ENCODE measurements at places on chromosomes 12 and 14. TPM values are rescaled to one million over a fixed set of nuclear protein-coding genes. Genes with fewer than 3 reads are reported as not detected.

DNA sequence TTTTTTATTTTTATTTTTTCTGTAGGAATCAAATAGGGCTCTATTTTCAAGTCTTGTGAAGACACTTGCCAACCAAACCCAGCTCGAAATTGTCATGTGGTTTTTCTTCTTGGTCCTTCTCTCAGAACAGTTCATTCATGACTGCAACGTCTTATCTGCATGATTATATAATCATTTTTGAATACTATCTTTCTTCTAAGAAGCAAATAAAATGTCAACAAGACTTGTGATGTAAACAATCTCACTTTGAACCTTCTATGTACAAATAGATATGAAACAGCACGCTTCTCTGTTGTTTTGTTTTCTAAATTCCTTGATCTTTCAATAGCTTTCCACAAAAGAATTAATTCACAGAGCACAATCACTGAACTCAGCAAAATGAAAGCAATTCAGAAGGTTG, 320.7 kb downstream of the SOX5 start:
- peak; percentile 1 for DNase-seq

- no peak for DNase-seq
Measured at GRCh38 chr12:29155079-29155478, 6.0 kb downstream of the FAR2 start.

DNA sequence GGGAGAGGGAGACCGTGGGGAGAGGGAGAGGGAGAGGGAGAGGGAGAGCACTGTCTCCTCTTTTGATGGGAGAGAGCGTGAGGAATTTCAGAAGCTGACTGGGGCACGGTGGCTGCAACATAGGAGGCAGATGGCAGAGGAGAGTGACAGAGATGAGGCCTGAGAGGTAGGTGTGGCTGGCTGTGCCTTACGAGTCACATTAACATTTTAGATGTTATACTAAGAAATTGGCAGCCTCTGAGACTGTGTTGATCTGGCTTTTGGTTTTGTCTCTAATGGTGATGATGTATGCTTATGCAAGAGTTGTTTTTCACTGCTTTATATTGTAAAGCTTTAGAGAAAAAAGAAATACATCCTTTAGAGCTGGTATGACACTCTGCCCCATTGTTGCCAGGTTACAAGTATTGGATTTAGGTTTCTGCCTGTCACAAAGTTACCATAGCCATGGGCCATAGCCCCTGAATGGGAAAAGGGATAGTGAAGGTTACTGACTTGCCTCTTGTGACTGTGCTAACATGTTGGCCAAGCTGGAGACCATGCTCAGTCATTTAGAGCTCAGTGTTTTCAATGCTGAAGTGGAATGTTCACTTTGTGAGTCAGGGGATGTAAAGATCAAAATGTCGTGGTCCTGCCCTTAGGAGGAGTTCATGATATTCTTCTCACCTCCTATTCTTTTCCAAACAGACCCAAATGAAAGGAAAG, 186.2 kb downstream of the SYNE2 start:
- DNase-seq = no peak

GRCh38 chr14:68668531-68668930, 124.3 kb downstream of the ZFP36L1 start:
- no peak for DNase-seq

DNA sequence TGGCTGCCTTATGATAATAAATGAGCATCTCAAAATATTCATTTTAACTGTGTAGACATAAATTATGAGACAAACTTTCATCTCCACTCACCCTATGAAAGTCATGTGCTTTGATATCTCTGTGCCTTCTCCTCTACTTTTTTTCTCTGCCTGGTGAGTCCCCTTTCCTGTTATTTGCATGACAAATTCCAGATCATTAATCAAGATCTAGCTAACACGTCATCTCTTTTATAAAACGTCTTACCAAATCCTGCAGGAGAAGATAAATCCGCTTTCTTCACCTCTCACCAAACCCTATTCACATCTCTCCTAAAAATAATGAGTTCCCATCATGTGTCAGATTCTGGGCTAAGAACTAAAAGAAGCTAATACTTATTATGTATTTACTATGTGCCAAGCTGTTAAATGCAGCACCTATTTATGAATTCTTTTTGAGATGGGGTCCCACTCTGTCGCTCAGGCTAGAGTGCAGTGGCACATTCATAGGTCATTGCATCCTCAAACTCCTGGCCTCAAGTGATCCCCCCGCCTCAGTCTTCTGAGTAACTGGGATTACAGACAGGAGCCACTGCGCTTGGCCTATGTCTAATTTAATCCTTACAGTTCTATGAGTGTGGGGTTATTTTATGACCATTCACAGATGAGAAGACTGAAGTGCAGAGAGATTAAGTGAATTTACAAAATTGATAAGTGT, 26.7 kb downstream of the SPX start:
- no peak for DNase-seq

DNA sequence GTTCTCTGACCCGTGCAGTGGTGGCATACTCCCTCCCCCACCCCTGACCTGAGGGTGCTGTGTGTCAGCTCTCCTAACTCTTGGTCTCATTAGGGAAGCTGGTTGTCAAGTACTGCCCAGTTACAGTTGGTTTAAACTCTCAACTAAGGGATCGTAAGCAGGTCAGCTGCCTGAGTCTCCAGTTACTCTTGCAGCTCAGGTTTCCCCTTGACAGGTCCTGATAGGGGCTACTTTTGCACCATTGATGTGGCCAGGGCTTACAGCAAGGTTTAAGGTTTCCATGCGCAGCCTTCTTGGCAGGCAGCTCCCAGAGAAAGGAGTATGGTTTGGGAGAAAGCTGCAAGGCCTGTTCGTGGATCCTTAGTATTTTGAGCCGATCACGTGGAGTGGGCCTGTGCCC, 74.5 kb downstream of the ETV6 start:
- DNase-seq = no peak

GRCh38 chr12:50220363-50220995, 53.3 kb upstream of the CERS5 start:
- peak; percentile 77 for DNase-seq

The P2RX2 gene
- not detected for polyA plus RNA-seq

DNA sequence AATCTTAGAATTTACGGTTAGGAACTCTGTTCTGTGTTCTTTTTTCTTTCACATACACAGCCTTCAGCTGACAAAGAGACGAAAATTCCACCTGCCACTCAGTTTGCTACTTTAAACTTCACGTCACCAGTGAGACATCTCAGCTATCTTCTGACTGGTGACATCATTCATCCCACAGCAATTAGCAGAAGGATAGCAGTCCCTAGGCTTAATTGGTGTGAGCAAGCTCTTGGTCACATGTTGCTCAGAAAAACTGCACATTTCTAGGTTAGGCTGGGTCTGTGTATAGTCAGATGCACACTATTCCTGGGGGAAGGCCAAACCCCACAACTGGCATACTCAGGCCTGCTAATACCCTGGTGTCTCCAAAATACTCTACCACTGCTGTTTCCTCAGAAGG, 23.9 kb downstream of the SLC7A7 start:
- DNase-seq = no peak

DNA sequence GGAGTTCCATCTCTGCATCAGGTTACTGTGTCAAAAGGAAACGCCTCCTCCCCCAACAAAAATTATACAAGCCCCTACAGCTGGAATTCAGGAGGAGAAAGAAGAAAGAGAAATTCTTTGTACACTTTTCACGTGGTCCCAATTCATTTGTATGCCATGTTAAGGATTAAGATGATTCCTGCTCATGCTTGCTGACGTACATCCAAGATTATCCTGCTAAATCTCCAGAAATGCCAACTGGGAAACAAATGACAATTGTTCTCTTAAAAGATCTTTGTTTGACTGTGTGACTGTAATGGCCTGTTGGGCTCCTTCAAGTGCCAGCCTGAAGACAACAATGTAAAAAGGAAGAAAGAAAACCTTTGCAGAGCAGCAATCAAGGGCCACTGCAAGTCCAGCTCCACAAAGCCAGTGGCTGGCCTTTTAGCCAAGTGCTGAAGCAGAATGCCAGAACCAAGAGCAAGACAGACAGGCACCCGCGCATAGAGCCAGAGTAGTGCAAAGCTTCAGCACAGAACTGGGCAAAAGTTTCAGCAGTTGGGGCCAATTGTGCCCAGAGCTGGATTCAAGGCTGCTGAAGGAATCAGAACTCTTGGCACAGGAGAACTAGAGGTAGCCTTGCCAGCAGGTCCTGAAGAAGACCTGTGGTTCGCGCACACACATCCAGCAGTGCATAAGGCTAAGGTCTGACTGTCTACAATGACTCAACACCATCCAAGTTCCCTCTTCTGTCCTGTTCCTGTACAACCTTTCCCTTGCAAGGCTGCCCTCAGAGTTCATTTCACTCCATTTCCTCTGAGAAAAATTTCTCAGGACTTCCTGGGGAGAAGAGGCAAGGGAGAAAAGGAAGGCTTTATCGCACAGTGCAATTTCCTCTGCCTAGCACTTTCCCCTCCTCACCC, 209.7 kb upstream of the BMP4 start:
- peak; percentile 45 for DNase-seq

GRCh38 chr12:125402874-125403789, 337.9 kb downstream of the AACS start:
- DNase-seq = peak; percentile 24

GRCh38 chr12:50612882-50613281, 108.1 kb downstream of the DIP2B start:
- no peak for DNase-seq

The OAS1 gene
- polyA plus RNA-seq = 5.8 TPM

DNA sequence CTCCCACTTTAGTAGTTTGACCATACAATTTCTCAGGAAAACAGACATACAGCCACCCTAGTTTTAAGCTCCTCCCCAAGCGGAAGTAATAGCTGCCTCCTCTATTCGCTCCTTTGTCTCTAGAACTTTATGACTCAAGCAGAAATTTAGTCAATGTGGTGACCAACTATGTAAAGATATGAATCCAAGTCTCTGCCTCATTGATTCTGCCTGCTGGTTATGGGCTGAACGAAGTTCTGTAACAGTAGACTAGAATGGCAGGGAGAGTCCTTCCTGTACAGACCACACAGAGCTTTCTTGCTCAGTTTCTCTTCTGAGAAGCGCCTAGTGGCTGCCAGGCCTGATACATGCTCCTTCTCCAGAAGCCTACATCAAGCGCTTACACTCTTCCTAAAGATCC, 19.1 kb downstream of the KICS2 start:
- DNase-seq = no peak

The HHIPL1 gene
- 1.3 TPM for polyA plus RNA-seq

GRCh38 chr14:50797250-50798047, 33.5 kb downstream of the NIN start:
- no peak for DNase-seq

GRCh38 chr12:78088391-78088832, 257.7 kb downstream of the NAV3 start:
- peak; percentile 73 for DNase-seq

- DNase-seq = no peak
Measured at GRCh38 chr12:62744551-62744950, 190.4 kb downstream of the PPM1H start.

The HOXC11 gene
- not detected for polyA plus RNA-seq

DNA sequence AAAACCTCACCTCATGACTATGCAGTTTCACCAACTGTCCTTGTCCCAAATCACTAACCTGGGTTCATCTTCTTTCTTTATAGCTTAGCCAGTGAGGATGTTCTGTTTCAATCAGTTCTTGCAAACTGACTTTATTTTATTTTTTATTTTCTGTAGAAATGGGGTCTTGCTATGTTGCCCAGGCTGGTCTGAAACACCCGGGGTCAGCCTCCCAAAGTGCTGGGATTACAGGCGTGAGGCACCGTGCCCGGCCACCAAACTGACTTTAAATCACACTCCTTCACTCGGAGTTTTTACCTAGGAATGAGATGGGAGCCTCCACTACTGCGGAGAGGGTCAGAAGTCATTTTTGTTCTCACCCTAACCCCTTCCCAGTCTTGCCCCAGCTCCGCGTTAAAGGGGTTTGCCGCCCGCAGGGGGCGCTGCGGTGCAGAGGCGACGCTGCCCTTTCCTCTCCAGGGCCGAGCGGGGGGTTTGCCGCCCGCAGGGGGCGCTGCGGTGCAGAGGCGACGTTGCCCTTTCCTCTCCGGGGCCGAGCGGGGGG, 7.0 kb upstream of the B4GALNT3 start:
- no peak for DNase-seq

GRCh38 chr12:48956279-48957140, 777 bp downstream of the ARF3 start:
- DNase-seq = peak; percentile 96

The RSRC2 gene
- polyA plus RNA-seq = 11.3 TPM

GRCh38 chr12:62371661-62372060, 95.0 kb upstream of the MON2 start:
- no peak for DNase-seq

DNA sequence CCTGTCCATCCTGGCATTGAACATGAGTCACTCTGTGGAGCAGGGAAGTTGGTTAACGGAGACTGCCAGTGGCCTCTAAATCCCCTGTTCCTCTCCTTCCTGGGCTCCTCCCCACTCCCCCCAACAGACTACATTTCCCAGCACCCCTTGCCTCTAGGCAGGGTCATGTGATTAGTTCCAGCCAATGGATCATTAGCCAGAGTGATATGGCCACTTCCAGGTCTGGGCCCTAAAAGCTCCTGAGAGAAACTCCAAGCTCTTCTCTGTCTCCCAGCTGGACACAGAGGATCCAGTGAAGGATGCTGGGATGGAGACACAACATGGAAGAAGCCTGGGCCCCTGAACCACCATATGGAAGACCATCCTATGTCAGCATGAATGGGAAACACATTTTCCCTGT, 54.4 kb upstream of the RFLNA start:
- peak; percentile 9 for DNase-seq

GRCh38 chr14:52937869-52938268, 13.0 kb downstream of the FERMT2 start:
- no peak for DNase-seq

- DNase-seq = no peak
Measured at GRCh38 chr12:64473176-64473575, 21.3 kb downstream of the TBK1 start.

DNA sequence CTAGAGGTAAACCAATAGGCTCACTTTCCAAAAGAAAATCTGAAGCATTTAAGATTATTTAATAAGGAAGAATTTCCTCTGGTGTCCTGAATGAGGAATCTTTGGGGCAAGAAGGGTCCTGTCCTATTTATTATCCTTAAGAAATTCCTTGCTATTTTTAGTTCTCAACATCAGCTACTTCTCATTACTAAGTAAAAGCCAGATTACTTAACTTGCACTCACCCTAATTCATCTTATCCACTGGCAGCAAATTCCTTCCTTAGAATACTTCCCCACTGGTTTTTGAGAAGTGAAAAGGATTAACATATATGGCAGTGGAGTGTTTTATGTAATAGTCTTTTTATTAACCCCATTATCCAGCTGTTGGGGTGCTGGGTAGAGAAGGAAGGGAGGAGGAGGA, 767.7 kb downstream of the DIO2 start:
- no peak for DNase-seq

DNA sequence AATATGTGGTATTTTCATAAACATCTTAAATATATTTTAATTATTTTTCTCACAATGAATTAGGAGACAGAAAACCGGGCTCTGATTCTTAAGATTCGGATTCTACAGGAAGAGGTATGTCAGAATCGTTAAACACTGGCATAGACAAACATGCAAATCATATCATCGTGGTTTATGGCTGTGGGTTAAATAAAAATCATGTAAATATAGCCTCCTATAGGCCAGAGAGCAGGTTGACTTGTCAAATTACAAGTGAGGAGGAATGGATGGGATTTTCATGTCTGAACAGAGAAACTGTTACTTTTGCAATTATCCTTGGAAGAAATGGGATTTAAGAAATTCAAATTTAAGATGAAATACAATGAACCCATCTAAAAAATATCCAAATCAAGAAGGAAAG, 74.9 kb upstream of the BCAT1 start:
- no peak for DNase-seq

The NFATC4 gene
- 79.5 TPM for polyA plus RNA-seq

The GDF3 gene
- 3.1 TPM for polyA plus RNA-seq

- no peak for DNase-seq
Measured at GRCh38 chr14:78254911-78255461, 84.8 kb downstream of the NRXN3 start.

Data from endothelial cell of umbilical vein (primary cell).